Pancreas (tissue), 10 donors: ENCODE measurements at places on chromosomes 3 and 15. TPM values are rescaled to one million over a fixed set of nuclear protein-coding genes. Genes with fewer than 3 reads are reported as not detected.
A peak's percentile ranks its signal among the peaks of the same experiment; 100 is the strongest.

DNA sequence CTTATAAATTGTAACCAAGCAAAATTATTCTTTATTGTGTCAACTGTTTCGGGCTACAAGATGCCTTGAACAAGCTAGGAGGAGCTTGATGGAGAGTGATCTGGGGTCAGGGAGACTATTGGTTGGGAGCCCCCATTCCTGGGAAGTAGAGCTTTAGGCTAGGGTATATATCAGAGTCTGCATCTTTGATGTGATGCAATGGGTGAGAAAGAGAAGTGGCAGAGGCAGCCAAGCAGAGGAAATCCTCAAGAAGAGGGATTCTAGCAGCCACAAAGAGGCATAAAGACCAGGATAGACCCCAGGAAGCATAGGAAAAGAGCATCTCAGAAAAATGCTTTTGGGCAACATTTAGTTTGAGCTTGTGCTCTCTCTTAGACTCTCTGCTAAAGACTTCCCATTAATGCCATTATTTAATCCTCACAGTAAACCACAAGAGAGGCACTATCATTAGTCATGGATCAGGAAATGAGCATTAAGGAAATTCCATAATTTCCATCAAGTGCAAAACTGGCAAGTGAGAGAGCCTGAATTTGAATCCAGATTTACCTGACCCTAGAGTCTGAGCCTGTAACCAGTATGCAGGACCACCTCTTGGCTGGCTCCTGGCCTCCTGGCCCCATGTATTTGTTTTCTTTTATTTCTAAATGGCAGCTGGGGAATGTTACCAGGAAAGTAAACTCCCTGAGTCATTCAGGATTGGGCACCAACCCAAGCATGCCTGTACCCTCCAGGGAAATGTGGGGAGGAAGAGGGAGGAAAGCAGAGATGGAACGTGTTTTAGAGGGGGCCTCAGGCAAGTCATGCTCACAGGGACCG lies 118.7 kb downstream of the RPL22L1 start:
- peaks cover 14% of the 10 kb centered on the region for H3K4me1 ChIP-seq
- peak; percentile 57 for DNase-seq
- H3K36me3 ChIP-seq = no peaks in the 10 kb centered on the region
- H3K27me3 ChIP-seq = no peaks in the 10 kb centered on the region
- no peak overlapping the region for H3K4me3 ChIP-seq
- H3K27ac ChIP-seq = no peak overlapping the region

- H3K27me3 ChIP-seq = no peaks in the 10 kb centered on the region
- no peaks in the 10 kb centered on the region for H3K36me3 ChIP-seq
- no peak for DNase-seq
- peaks cover 6% of the 10 kb centered on the region for H3K4me1 ChIP-seq
- H3K4me3 ChIP-seq = no peak overlapping the region
Measured at GRCh38 chr3:197216914-197217313, 81.5 kb downstream of the DLG1 start.

DNA sequence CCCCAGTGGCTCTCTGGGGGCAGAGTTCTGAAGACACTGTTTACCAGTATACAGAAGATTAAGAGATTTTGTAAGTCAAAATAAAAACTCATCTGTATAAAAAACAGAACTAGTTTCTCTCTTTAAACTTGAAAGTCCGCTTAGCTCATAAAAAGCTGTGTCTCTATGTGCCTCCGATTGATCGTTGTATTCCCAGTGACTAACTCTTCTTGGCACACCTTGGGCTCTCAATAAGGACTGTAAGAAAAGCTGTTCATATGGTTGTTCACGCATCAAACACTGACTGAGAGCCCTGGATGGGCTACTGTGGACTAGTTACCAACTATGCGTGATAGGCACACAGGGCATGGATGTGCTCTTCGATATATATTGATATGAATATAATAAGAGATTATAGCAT lies 107.9 kb downstream of the P3H2 start:
- no peak overlapping the region for H3K27ac ChIP-seq
- no peaks in the 10 kb centered on the region for H3K36me3 ChIP-seq
- no peaks in the 10 kb centered on the region for H3K27me3 ChIP-seq
- H3K4me3 ChIP-seq = no peak overlapping the region
- H3K4me1 ChIP-seq = no peaks in the 10 kb centered on the region
- DNase-seq = no peak

- H3K27me3 ChIP-seq = no peaks in the 10 kb centered on the region
- DNase-seq = peak; percentile 60
- no peak overlapping the region for H3K4me3 ChIP-seq
- H3K27ac ChIP-seq = no peak overlapping the region
- no peaks in the 10 kb centered on the region for H3K36me3 ChIP-seq
Measured at GRCh38 chr15:73346735-73347312, 21.9 kb downstream of the HCN4 start.

Gene NLGN1
- polyA plus RNA-seq = 0.49 TPM

Gene LRRIQ4
- polyA plus RNA-seq = not detected

- H3K4me1 ChIP-seq = no peaks in the 10 kb centered on the region
- no peak for DNase-seq
- no peaks in the 10 kb centered on the region for H3K27me3 ChIP-seq
- no peak overlapping the region for H3K4me3 ChIP-seq
Measured at GRCh38 chr3:74506246-74506645, 108.2 kb downstream of the CNTN3 start.

Gene ASB14
- 0.02 TPM for polyA plus RNA-seq

GRCh38 chr3:168974617-168975403 lies 688.7 kb downstream of the MECOM start:
- H3K4me1 ChIP-seq = no peaks in the 10 kb centered on the region
- no peaks in the 10 kb centered on the region for H3K27me3 ChIP-seq
- no peak overlapping the region for H3K27ac ChIP-seq
- DNase-seq = no peak

DNA sequence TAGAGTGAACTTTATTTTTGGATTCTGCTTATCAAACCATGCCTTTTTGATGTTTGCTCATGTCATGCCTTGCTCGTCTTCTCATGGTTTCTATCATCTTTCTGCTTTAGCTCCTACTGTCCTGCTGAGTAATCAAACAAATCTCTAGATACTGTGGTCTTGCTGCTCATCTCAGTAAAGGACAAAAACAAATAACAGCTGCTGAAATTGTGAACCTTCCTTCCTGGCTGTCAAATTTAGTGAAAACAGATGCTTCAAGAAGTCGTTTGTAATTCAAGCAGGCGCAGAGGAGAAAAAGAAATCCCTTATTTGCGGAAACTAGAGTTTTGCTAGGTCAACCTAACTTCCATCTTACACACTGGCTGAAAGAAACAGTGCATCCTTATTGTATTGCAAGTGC lies 616.1 kb upstream of the ALCAM start:
- H3K4me1 ChIP-seq = no peaks in the 10 kb centered on the region
- H3K27me3 ChIP-seq = no peaks in the 10 kb centered on the region
- H3K36me3 ChIP-seq = no peaks in the 10 kb centered on the region
- no peak for DNase-seq
- H3K27ac ChIP-seq = no peak overlapping the region

Gene HEMK1
- polyA plus RNA-seq = 20.4 TPM

DNA sequence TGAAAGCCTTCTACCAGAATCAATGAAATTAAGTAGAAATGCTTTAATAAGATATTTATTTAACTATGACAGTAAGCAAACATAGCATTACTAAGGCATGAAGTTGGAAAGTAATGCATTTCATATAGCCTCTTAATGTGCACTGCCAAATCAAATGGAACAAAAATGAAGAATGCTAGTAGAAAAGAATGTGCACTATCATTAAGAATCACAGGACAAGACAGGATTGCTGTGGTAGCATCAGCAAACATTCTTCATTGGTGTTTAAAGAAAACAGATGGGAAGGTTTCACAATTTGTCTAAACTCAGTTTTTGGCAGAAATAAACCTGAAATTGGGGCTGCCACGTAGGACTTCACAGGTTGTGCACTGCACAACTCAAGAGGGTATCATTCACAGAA lies 168.9 kb downstream of the CNTN3 start:
- no peak overlapping the region for H3K4me3 ChIP-seq
- no peak overlapping the region for H3K27ac ChIP-seq
- no peaks in the 10 kb centered on the region for H3K36me3 ChIP-seq
- DNase-seq = no peak
- H3K27me3 ChIP-seq = no peaks in the 10 kb centered on the region

DNA sequence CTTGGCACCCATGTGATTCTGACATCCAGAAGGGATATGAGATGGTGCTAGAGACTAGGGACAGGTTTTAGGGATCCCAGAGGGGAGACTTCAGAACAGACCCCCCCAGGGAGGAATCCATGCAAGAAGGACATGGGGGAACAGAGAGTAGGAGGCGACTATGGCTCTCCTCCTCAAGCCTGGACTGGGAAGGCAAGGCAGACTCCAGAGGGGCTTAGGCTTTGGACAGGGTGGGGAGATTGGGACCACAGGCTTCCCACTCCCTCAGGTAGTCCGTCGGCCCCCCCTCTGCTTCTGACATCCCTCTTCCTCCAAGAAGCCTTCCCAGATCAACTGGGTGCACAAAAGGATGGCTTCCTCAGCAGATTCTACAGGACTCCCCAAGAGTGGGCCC lies 3.0 kb upstream of the VIPR1 start:
- no peaks in the 10 kb centered on the region for H3K4me1 ChIP-seq
- no peaks in the 10 kb centered on the region for H3K36me3 ChIP-seq
- no peak overlapping the region for H3K27ac ChIP-seq
- no peaks in the 10 kb centered on the region for H3K27me3 ChIP-seq
- DNase-seq = no peak

GRCh38 chr3:73215901-73216300 lies 154.4 kb downstream of the EBLN2 start:
- H3K27me3 ChIP-seq = no peaks in the 10 kb centered on the region
- H3K36me3 ChIP-seq = no peaks in the 10 kb centered on the region
- H3K4me1 ChIP-seq = no peaks in the 10 kb centered on the region
- no peak overlapping the region for H3K4me3 ChIP-seq
- no peak for DNase-seq

- H3K4me3 ChIP-seq = no peak overlapping the region
- H3K27ac ChIP-seq = no peak overlapping the region
- no peak for DNase-seq
- no peaks in the 10 kb centered on the region for H3K36me3 ChIP-seq
- no peaks in the 10 kb centered on the region for H3K27me3 ChIP-seq
- no peaks in the 10 kb centered on the region for H3K4me1 ChIP-seq
Measured at GRCh38 chr15:88385078-88385700, 82.0 kb downstream of the MRPL46 start.

- no peak overlapping the region for H3K27ac ChIP-seq
- no peaks in the 10 kb centered on the region for H3K36me3 ChIP-seq
- no peak for DNase-seq
- no peak overlapping the region for H3K4me3 ChIP-seq
- H3K27me3 ChIP-seq = no peaks in the 10 kb centered on the region
Measured at GRCh38 chr3:139629033-139629432, 48.7 kb downstream of the NMNAT3 start.

DNA sequence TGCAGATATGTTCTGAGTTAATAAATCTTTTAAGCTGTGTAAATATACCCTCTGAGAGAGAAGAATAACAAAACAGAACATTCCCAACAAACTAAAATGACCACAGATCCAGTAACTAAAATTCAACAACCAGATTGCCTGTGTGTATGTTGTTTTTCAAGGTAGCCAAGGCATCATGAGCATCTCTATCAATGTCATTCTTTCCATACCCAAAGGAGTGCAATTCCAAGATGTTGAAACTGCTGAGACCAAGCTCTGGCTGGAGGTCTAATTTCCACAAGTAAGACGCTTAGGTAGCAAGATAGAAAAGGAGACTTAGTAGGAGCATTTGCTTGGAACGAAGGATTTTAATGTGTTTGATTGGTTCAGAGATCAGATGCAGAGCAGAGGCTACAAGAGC lies 276.3 kb downstream of the RBMS3 start:
- H3K4me1 ChIP-seq = no peaks in the 10 kb centered on the region
- no peak overlapping the region for H3K4me3 ChIP-seq
- no peak overlapping the region for H3K27ac ChIP-seq
- DNase-seq = no peak
- H3K36me3 ChIP-seq = no peaks in the 10 kb centered on the region
- no peaks in the 10 kb centered on the region for H3K27me3 ChIP-seq

GRCh38 chr15:81293728-81294515 lies 30.0 kb downstream of the STARD5 start:
- H3K4me1 ChIP-seq = no peaks in the 10 kb centered on the region
- H3K4me3 ChIP-seq = no peak overlapping the region
- H3K27ac ChIP-seq = no peak overlapping the region
- no peaks in the 10 kb centered on the region for H3K36me3 ChIP-seq
- DNase-seq = no peak

GRCh38 chr15:94893091-94893490 lies 661.7 kb downstream of the MCTP2 start:
- H3K36me3 ChIP-seq = no peaks in the 10 kb centered on the region
- H3K27ac ChIP-seq = no peak overlapping the region
- H3K4me1 ChIP-seq = no peaks in the 10 kb centered on the region
